Cortex of kidney (tissue), 1 donor: ENCODE measurements at places on chromosomes 2 and 18.

GRCh38 chr2:169933124-169933711 lies 106.0 kb downstream of the UBR3 start:
- no peak for DNase-seq

DNA sequence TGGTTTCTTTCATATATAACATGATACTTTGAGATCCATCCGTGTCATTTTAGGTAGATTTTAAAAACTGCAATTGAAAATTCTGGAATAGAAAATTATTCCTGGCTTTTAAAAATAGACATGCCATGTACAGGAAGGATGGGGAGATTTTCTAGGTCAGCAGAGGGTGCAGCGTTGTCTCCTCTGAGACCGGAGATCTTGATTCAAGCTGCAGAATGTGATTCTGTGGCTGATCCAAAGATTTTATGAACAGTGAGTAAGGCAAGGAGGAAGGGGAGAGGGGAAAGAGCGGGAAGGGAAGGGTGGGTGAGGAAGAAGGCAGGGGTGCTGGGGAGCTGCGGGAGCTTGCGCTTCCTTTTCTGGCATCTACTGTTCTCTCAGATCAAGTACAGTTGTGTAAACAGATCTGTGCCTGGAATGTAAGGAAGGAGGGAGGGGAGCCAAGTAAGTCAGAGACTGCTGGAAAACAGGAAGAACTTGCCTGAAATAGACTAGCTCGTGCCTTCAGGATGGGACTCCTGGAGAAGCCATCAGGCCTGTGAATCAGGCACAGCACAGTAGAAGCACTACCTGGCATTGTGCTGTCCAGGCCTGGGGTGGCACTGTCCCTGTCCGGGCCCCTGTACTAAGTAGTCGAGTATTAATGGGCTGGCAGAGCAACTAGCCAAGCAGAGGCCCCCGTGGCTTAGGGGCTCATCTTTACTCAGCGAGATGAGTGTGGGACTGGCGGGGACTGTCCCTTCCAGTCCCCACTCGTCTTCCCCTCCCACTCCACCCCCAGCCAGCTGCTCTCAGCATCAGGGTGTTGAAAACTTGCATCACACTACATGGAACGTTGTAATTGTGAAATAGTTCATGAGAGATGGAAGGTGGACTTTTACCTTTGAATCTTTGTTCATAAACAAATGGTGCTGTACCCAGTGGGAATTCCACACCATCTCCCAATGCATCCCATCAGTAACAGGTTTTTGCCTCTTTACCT lies 163.5 kb downstream of the UXS1 start:
- no peak for DNase-seq

DNA sequence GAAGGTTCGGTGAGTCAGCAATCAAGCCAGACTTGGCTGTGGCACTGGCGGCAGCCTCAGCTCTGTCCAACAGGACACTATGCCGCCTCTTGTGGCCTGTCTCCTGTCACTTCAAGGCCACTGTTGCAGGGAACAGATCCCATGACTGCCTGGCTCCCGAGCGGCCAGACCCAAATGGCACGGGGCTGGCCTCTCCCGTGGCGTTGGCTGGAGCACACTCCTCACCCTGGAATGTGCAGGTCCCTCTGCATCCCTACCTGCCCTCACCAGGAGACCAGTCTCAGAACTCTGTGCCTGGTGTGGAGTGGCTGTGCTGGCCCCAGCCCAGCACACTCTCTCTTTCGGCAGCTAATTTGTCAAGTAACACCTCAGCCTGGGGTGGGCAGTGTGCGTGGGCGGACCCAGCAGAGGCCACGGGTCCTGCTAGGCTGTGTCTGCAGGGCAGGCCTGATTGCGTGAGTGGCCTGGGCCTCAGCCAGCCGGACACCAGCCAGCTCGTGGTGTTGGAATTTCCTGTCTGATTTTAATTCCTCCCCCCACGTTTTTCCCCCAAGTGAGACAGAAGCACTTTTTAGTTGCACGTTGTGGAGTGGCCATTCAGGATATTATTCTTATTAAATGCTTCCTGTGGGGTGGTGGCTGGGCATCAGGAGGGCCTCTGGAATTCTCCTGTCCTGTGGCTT lies 179.3 kb downstream of the GLI2 start:
- DNase-seq: no peak

DNA sequence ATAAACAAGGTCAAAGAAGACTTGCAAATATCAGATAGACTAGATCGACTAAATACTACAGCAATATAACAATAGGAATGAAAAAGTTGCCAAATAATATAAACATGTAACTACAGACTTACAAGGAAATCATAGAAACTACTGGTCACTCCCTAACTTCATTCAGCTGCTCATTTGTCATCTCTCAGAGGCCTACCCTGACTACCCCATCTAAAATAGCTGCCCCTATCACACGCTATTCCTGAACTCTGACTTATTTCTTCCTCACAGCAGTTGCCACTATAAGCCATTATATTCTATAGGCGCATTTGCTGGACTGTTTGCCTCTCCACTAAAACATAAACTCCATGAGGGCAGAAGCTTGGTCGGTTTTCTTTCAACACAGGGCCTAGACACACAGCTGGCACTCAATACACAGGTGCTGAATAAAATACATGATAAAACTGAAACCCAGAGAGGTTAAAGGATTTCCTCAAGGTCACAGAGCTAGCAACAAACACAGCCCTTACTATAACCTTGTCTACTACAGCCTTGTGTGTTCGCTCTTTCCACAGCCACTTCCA lies 1.8 kb downstream of the STRN start:
- no peak for DNase-seq

DNA sequence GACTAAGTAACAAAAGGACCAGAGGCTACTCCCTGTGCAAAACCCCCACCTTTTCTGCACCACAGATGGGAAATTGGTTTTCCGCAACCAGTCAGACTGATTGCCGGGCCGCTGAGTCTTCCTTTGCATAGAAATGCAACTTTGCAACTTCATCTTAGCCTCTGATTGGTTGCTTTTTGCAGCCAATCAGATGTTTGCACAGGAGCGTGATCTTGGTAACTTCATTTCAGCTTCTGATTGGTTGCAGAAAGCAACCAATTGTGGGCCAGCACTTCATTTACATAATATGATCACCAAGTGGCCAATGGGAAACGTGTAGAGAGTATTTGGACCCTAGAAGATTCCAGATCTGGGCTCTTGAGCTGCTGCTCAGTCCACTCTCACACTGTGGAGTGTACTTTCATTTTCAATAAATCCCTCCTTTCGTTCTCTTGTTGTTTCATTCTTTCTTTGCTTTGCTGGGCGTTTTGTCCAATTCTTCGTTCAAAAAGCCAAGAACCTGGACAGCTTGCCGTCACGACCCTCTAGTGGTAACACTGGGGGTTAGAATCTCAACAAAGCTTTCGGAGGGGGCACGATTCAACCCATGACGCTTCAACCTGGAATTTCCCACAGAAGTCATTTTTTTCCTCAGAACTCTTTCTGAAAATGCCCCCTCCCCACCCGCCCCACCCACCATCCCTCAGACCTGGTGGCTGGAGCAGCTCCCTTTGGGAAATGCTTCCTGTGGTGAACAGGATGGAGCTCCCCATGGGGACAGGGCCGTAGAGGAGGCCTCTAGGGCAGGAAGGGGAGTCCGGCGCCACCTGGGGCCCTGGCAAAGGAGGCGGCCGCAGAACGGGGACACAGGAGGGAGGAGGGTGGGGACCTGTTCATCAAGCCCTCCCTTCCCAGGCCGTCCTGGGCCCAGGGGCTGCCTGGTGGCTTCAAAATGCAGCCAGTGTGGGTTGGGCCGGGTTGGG lies 31.8 kb upstream of the KCNF1 start:
- no peak for DNase-seq

DNA sequence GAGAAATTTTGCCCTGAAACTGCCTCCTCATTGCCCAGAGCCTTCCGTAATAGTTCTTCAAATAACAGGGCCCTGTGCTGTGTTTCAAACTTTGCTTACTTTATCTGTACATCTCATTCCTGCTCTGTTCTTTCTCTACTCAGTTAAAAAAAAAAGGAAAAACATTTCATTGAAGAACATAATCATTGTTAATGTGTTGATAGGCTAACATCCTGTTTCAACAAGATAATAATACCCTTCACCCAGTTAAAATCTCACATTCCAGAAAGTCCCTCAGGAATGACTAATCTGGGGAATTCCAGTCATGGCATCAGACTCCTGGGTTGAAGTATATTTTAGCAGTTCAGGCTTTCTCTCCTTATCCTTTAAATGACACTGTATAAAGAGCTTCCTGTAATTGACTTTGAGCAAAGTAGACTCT lies 45.6 kb upstream of the ITGAV start:
- DNase-seq: no peak

- DNase-seq: no peak
Observed at GRCh38 chr2:19109518-19109917, 248.9 kb downstream of the OSR1 start.

GRCh38 chr2:60885683-60886082 lies 4.3 kb downstream of the REL start:
- DNase-seq: no peak
